ENCODE measurements at places on chromosomes 13 and 19.
A peak's percentile ranks its signal among the peaks of the same experiment; 100 is the strongest.

- no peak for DNase-seq
Measured at GRCh38 chr19:13119627-13120026, 1.6 kb downstream of the NACC1 start.

- no peak for DNase-seq
Measured at GRCh38 chr13:34750078-34750931, 191.8 kb upstream of the NBEA start.

DNA sequence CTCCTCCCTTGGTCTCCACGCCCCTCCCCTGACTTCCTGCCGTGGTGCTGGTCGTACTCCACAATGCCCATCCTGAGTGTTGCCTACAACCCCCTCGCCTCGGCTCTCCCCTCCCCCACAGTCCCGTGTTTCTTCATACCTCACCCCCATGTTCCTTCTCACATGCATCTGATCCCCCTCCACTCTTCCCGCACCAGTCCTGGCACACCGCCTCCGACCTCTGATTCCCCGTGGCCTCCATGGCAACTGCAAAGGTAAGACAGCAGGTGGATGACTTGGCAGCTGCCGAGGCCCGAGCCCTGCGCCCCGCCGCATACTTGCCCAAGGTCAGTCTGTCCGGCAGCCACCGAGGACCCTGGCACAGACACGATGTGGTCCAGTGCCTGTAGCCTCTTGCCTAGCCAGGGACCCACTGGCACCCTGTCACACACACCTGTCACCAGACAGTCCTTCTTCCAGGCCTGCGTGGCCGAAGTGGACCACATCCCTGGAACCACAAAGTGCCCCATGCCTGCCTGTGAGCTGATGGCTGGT, 16.1 kb upstream of the SDHAF1 start:
- DNase-seq: no peak

DNA sequence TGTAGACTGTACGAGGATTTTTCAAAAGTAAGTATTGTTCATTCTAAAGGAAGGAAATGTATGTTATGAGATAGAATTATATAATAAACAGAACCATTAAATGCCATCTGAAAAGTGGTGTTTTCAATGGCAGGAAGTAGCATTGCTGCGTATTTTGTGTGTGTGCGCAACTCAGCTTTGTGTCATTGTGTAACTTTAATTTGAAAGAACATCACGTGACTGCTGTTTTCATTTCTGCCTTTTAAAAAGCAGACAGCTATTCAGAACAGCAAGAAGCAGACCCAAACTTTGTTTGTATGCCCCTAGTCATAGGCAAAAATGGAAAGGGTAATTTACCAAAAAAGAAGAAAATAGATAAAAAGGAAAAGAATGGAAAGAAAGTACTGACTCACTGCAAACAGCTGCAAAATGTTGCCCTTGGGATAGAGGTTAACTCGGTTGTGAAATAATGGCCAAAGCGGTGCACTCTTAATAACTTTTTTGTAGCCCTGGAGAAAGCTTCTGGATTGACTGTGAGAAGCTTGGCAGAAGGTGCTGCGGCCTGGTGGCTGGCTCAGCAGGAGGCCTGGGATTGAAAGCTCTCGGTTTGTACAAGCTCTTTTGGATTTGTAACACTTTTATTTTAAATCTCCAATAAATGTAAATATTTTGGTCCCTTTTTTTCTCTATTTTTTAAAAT, 97.3 kb downstream of the GGACT start:
- no peak for DNase-seq

DNA sequence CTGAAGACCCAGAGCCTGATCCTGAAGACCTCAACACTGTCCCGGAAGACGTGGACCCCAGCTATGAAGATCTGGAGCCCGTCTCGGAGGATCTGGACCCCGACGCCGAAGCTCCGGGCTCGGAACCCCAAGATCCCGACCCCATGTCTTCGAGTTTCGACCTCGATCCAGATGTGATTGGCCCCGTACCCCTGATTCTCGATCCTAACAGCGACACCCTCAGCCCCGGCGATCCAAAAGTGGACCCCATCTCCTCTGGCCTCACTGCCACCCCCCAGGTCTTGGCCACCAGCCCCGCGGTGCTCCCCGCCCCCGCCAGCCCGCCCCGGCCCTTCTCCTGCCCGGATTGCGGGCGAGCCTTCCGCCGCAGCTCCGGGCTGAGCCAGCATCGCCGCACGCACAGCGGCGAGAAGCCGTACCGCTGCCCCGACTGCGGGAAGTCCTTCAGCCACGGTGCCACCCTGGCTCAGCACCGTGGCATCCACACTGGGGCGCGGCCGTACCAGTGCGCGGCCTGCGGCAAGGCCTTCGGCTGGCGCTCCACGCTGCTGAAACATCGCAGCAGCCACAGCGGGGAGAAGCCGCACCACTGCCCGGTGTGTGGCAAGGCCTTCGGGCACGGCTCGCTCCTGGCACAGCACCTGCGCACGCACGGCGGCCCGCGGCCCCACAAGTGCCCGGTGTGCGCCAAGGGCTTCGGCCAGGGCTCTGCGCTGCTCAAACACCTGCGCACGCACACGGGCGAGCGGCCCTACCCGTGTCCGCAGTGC, 2.9 kb upstream of the MCOLN1 start:
- no peak for DNase-seq

GRCh38 chr13:50587115-50587514, 256.4 kb downstream of the DLEU7 start:
- peak; percentile 40 for DNase-seq

DNA sequence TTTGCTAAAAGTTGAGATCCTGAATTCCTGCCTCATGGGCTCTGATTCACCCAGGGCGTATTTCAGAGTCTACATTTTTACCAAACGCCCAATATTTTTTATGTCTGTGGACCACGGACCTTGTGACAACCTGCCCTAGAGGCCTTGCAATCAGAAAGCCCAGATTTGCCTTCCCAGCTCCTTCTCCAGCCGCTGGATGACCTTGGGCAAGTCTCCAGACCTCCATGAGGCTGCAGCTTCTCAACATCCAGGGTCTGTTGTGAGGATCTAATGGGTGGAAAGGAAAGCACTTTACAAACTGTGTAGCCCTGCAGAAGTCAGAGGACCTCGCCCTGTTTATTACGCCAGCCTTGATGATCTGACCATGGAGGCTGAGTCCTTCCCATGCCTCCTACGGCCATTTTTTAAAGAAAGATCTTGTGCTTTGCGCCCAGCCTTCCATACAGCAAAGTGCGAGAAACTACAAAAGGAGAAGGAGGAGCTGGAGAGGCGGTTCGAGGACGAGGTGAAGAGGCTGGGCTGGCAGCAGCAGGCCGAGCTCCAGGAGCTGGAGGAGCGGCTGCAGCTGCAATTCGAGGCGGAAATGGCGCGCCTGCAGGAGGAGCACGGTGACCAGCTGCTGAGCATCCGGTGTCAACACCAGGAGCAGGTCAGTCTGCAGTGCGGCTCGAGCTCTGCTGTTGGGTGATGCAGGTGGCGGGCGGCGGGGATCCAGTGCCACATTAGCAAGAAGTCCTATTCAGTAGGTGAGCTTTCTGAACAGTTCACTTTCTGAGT, 115.6 kb downstream of the SLC7A1 start:
- DNase-seq: no peak

GRCh38 chr13:34256236-34256635, 438.3 kb downstream of the RFC3 start:
- DNase-seq: no peak

- DNase-seq: no peak
Measured at GRCh38 chr13:114022876-114023275, 49.0 kb upstream of the C13orf46 start.

GRCh38 chr19:47421844-47422395, 2.6 kb upstream of the MEIS3 start:
- peak; percentile 59 for DNase-seq

- no peak for DNase-seq
Measured at GRCh38 chr13:71801781-71802180, 65.2 kb downstream of the DACH1 start.

DNA sequence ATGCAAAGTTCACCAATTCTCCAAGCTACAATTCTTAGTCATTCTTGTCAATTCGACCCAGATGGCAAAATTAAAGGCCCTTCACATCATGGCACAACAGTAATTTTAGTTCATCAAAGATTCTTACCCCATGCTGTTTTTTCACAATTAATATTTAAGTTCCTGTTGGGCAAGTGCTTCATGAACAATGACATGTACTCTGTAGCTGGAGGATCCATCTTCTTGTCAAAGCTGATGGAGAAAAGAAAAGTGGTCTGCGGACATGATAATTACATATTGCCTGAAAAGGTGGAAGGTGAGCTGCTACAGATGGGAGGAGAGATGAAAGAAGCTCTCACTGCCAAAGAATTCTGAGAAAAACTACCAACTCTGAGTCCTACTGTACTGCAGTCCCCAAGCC, 1370.3 kb upstream of the SLC10A2 start:
- no peak for DNase-seq

DNA sequence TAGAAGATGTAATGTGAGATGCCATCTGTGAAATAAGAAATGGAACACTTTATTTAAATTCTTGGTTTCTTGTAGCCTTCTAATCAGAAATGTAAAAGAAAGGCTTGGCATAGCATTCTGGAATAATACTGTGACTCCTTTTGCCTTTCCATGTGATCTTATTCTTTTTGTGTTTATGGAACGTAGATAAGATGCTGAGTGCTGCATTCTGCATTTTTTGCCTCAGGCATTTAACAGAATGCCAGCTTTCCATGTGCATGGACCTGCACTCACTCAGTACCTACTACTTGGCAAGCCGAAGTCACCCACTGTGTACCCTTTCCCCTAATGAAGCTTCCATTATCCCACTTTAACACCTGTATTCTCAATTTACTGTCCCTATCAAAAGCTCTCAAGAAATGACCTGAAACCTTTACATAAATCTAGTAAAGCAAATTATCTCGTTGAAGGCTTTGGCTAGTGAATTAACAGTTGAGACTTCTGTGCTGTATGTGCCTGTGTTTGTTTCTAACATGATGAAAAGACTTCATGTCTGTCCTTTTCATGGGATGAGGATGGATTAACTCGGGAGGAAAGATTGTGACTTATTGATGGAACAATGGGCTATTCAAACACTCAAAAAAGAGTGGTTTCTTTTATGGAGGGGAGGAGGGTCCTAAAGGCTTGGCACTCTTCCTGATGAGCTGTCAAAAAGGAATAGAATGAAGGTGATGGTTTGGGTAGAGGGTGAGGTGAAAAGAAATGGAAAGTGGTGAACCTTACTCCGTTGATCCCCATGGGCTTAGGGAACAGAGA, 44.7 kb upstream of the FRY start:
- DNase-seq: no peak

GRCh38 chr19:18007917-18008673, at the start of gene ARRDC2:
ARRDC2 (plus strand) TSS chr19:18008170; CDS start chr19:18008311, 141 bp downstream.
- peak; percentile 94 for DNase-seq

GRCh38 chr13:67045357-67045756, 184.8 kb downstream of the PCDH9 start:
- no peak for DNase-seq

GRCh38 chr19:49746206-49746958, 16.7 kb downstream of the TSKS start:
- peak; percentile 57 for DNase-seq

GRCh38 chr13:39641645-39642044, 13.8 kb upstream of the COG6 start:
- no peak for DNase-seq

DNA sequence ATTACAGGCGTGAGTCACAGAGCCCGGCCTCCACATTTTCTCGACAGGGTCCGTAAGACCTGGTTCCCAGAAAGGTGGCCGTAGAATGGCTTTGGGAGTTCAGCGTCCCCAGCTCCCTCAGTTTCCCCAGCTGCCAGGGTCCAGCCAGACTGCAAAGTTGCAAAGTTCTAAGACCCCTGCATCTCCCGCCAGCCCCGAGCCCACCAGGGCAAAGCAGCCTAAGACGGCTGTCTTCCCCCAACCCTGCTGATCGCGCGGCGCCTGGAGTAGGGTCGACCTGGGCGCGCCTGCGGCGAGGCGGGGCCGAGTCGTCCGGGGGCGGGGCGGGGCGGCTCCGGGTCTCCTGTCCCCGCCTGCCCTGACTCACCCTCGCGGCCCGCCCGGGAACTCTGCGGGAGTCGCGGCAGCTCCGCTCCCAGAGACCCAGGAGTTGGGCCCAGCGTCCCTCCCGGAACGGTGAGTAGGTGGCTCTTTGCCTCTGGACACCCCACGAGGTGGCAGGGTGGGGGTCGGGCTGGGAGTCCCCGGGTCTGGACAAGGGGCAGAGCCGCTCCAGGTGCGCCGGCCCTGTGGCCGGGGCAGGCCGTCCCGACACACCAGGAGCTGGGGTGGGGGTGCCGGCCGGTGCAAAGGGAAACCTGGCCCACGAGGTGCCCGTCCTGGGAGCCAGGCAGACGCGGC, at the start of gene LRRC8E:
Gene LRRC8E, plus strand, starts transcription at position 366 of the 681 bp plus-strand sequence. CDS start 7,094 bp downstream, outside the sequence.
- DNase-seq: peak; percentile 75

GRCh38 chr19:30062065-30062906, 120.2 kb downstream of the URI1 start:
- DNase-seq: no peak

- no peak for DNase-seq
Measured at GRCh38 chr13:81722456-81722855, 1381.5 kb upstream of the SPRY2 start.
